T-helper 22 cell (primary cell): ENCODE measurements at places on chromosomes 3 and 15.

- no peak for DNase-seq
Measured at GRCh38 chr3:86991482-86991815, 500 bp upstream of the VGLL3 start.

DNA sequence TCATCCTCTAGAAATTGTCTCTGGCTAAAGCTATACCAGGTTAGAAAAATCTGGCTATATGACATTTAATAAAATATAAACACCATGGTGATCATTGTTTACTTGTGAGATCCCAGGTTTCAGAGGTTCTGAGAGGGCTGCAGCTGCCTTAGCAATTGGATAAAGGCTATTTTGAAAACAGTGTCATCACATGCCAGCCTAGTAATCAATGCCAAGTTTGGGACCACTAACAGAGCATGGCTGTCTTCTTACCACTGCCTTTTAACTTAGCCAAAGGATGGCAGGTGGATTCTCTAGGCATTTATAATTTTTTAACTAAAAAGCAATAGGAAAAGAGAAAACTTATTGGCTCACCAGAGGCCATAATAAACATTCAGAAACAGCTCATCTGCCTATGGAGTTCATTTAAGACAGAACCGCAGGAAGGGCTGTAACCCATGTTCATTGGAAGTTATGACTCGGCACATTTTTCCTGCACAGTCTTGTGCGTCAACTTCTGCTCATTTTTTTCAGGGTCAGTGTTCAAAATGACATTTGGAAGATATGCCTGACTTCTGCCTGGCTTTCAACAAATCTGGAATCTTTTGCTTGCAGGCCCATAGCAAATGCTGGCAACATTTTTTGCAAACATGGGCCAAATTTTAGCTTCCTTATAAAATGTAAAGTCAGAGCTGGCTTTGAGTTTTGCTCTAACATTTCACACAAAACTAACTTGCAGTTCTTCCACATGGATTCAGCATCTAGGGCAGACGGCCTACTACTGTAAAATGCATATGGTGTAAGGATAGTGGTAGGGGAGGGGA is 476.0 kb upstream of the TBL1XR1 start:
- no peak for DNase-seq

GRCh38 chr3:73926360-73927202 is 301.8 kb upstream of the PDZRN3 start:
- DNase-seq = no peak

GRCh38 chr3:120092474-120092873 is 1.8 kb downstream of the GSK3B start:
- no peak for DNase-seq

DNA sequence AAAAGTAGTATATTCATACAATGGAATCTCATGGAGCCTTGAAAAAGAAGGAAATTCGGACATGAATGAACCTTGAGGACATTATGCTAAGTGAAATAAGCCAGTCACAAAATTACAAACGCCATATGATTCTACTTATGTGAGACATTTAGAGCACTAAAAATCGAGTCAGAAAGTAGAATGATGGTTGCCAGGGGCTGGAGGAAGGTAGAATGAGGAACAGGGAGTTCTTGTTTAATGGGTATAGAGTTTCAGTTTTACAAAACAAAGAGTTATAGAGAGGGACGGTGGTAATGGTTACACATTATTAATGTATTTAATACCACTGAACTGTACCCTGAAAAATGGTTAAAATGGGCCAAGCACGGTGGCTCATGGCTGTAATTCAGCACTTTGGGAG is 19.5 kb downstream of the UBXN7 start:
- DNase-seq = no peak

DNA sequence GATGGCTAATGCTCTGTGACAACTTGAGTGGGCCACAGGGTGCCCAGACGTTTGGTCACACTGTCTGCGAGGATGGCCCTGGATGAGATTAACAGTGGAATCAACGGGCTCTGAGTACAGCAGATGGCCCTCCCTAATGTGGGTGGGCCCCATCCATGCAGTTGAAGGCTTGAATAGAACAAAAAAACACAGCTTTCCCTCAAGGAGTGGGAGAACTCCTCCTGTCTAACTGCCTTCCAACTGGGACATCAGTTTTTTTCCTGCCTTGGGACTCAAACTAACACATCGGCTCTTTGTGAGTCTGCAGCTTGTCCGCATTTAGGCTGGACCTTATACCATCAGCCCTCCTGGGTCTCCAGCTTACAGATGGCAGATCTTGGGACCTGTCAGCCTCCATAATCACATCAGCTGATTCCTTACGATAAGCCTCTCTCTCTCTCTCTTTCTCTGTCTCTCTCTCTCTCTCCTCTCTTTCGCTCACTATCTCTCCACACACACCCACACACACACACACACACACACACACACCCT is 20.8 kb downstream of the FAM174B start:
- DNase-seq = no peak

- no peak for DNase-seq
Measured at GRCh38 chr15:69116391-69116790, 44.0 kb upstream of the GLCE start.

DNA sequence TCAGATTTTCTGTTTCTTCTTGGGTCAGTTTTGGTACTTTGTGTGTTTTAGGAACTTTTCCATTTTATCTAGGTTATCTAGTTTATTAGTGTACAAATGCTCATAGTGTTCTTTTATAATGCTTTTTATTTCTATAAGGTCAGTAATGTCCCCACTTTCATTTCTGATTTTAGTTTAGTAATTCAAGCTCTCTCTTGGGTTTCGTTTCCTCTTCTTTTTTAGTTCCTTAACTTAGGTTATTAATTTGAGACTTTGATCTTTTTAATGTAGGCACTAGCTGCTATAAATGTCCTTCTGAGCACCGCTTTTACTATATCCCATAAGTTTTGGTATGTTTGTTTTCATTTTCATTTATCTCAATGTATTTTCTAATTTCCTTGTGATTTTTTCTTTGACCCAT is 27.0 kb upstream of the CD200R1L start:
- DNase-seq = no peak

DNA sequence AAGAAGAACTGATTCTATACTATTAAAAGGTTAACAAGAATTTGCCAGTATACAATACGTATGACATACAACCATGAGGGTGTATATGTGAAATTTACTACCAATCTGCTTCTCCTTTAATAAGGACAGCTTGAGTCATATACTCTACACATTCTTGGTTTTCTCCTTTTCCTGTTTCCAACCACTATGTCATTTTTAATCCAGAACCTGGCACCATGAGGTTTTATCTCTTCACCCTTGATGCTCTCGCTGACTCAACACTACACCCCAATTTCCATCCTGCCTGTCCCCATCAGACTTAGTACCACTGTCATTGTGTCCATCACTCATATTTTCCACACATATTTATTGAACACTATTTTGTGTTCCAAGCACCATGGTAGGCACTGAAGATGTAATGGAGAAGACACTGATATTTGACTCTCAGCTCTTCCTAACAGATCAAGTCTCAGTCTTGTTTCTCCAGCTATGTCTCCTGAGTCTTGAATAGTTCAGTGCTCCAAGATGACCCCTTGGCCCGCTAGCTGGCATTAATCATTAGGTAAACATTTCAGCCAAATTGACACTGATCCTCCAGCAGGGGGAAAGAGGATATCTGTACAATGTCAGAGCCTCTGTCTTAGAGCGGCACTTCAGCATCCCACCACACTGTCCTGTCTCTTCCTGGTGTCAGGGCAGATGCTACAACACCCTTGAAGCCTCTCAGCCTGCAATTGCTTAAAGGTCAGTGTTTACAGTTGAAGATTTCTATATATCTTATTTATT is 11.2 kb upstream of the COL8A1 start:
- no peak for DNase-seq

- no peak for DNase-seq
Measured at GRCh38 chr15:25890529-25890928, 27.4 kb upstream of the ATP10A start.

- DNase-seq = no peak
Measured at GRCh38 chr3:13588221-13588701, 39.3 kb downstream of the FBLN2 start.

- no peak for DNase-seq
Measured at GRCh38 chr15:47955021-47955420, 165.8 kb upstream of the SLC24A5 start.

DNA sequence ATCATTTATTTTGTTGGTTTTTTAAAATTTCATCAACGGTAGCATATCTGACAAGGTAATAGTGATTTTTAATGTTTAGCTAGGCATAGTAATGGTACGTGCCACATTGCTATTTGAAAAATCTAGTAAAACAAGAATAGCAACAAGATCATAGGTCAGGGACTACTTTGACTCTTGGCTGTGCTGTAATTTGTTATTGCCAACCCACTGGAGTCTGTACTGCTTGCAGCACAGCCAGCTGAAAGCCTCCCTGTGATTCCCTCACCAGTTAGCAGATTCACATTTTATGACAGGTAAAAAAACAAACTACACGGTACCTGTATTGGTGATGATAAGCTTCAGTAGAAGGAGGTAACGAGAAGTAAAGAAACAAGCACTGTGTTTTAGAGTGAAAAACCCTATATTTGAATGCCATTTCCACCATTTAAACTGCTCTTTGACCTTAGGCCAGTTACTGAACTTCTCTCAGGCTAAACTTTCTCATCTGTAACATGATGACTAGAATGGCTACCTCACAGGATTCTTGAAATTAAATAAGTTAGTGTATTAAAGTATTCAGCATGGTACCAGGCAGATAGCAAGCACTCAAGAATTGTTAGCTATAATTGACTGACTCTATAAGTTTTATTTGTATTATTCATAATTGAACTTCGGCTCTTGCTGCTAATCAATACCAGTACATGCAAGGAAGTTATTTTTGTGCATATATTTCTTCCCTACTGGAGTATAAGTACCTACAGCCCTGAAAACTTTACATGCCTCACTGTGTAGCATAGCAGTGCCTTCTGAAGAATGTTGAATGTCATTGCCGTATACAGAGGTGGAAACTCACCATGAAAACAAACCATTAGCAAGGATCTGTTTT is 16.1 kb downstream of the FILIP1L start:
- DNase-seq = no peak
